ENCODE measurements at places on chromosomes 11 and 22.

- no peak for DNase-seq
Measured at GRCh38 chr22:20551805-20552442, 44.5 kb downstream of the MED15 start.

- DNase-seq, result no peak
Measured at GRCh38 chr22:38042488-38042790, 14.8 kb upstream of the PICK1 start.

DNA sequence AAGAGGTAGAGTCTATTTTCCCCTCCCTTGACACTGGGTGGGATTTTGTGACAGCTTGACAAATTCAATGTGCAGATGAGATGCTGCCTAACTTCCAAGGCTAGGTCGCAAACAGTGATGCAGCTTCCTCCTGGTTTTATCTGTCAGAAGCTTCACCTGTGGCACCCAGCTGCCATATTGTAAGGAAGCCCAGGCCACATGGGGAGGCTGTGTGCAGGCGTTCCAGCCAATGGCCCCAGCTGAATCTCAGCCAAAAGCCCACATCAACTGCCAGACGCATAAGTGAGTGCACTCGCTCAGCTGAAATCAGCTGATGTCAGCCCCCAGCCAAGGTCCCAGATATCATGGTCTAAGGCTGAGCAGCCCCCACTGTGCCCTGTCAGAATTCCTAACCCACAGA lies 24.8 kb upstream of the LINC01488 start:
- DNase-seq, result no peak

DNA sequence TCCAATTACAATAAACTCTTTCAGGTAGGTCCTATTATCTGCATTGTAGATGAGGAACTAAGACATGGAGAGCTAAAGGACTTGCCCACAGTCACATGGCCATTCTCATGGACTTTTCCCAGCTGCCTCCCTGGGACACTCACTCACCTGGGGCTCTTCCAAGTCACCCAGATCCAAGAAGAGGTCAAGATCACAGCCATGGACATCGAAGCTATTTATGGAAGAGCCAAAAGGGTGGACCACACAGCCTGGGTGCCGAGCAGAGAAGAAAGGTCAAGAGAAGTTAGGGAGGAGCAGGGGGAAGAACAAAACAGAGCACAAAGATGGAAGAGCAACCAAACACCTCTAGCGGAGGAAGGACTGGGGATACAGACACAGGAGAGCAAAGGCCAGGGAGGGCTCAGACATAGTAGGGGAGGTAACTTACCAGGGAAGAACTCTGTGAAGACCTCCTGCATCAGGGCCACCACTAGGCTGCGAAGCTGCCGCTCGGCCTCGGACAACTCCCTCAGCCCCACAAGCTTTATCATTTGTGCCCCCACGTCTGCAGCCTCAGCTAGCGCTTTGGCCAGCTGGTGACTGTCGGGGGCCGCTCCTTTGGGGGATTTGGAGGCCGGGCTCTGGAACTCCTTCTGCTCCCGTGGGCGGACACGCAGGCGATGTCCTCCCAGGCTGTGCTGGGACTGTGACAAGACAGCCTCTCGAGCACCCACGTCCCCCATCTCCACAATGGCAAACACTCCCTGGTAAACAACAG lies 7.4 kb upstream of the EEF1G start:
- no peak for DNase-seq

DNA sequence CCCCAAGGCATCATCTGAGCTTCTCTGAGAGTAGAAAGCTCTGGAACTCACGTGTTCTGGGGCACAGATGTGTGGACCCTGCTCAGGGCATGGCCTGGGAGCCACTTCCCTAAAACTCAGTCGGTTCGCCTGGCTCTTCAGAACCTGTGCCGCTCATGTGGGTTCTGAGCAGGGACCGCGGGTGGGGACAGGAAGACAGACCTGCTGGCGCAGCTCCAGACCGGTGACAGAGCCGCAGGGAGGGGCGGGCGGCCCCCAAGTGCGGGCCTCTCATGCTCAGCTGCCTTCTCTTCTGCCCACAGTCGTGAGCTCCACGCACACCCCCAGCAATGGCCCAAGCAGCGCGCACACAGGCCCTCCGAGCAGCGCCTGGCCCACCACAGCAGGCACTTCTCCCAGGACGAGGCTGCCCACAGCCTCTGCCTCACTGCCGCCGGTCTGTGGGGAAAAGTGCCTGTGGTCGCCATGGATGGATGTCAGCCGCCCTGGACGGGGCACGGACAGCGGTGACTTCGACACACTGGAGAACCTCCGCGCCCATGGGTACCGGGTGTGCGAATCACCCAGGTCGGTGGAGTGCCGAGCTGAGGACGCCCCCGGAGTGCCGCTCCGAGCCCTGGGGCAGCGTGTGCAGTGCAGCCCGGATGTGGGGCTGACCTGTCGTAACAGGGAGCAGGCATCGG lies 24.2 kb downstream of the MUC5AC start:
- no peak for DNase-seq

GRCh38 chr22:31222736-31223135 lies 10.6 kb downstream of the LIMK2 start:
- no peak for DNase-seq

DNA sequence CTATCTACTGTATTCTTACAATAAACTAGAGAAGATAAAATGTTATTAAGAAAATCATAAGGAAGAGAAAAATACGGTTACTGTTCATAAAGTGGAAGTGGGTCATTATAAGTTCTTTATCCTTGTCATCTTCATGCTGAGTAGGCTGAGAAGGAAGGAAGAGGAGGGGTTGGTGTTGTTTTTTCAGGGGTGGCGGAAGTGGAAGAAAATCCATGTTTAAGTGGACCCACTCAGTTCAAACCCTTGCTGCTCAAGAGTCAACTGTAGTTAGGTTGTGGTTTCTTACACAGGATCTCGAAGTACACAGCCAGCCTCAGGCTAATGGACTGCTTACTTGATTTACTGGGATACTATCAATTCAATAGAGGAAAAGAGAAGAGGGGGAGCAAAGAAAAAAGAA lies 63.1 kb downstream of the PIWIL4 start:
- no peak for DNase-seq

GRCh38 chr22:18935889-18936529 lies at the start of gene PRODH:
Gene PRODH, minus strand, starts transcription at chr22:18936293. Its CDS starts 6 bp downstream, at chr22:18936287.
- DNase-seq, result no peak

GRCh38 chr11:29063630-29064361 lies 953.0 kb downstream of the KCNA4 start:
- no peak for DNase-seq

- DNase-seq, result no peak
Measured at GRCh38 chr11:126660321-126660720, 304.8 kb downstream of the ST3GAL4 start.

DNA sequence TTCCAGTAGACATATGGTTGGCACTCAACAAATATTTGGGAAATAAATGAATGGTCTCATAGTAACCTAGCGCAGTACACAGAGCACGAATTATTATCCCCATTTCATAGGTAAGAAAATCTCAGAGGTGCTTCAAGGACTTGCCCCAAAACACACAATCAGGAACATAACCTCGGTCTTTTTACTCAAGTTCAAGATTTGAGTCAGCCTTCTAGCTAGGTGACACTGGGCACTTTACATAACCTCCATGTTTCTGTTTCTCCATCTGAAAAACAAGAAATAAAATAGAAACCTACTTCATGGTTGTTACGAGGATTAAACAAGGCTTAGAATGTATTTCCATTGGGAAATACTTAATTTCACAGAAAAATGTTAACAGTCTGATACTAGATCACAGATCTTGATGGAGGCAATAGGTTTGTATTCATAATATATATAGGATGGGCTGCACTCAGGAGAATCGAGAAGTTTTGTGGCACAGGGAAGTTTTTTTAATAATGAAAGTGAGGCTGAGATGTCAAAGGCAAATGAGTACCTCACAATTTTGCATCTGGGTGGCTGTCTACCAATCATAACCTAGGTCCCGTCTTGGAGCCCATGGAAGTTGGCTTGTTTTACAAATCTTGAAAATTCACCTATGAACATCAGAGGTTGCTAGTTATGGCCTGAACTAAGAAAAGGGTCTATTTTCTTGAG lies 147.4 kb upstream of the ZC3H12C start:
- DNase-seq, result no peak

DNA sequence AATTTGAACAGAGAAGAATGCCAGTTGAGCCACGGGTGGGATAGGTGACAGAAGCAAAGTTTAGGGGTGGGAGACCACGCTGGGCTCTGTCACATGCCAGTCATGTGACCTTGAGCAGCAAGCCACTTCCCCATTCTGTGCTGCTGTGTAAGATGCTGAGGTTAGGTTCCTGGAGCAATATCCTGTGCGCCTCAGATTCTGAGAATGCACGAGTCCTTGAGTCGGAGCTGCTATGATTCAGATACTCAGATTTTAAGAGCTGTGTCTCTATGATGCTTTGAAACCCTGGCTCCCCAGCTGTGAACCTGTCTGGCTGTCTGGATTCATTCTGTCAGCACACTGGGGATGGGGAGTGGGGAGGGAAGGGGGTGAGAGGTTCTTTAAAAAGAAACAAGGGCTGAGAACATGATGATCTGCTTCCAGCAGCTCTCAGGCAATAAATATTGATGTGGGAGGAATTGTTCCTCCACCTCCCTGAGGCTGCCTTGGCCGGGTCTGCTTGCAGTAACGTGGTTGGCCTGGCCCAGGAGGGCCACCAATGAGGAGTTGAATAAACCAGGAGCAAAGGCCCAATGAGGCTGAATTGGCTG lies 24.0 kb downstream of the SLCO2B1 start:
- DNase-seq, result peak; percentile 25

GRCh38 chr11:60428517-60428916 lies 855 bp upstream of the MS4A5 start:
- no peak for DNase-seq

DNA sequence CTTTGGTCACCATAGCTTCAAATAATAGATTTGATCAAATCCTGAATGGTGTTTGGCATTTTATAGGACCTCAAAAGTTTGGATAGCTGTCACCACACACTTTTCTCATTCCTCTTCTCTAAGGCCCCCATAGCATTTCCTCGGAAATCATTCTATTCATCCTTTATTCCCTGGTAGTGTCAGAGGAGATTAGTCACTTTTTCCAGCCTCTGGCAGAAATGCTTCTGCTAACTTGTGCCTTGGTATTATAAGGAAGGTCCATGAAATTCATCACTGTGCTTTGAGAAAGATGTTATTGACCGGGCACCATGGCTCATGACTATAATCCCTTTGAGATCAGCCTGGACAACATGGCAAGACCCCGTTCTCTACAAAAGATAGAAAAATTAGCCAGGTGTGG lies 19.7 kb upstream of the NUP160 start:
- DNase-seq, result peak; percentile 24

DNA sequence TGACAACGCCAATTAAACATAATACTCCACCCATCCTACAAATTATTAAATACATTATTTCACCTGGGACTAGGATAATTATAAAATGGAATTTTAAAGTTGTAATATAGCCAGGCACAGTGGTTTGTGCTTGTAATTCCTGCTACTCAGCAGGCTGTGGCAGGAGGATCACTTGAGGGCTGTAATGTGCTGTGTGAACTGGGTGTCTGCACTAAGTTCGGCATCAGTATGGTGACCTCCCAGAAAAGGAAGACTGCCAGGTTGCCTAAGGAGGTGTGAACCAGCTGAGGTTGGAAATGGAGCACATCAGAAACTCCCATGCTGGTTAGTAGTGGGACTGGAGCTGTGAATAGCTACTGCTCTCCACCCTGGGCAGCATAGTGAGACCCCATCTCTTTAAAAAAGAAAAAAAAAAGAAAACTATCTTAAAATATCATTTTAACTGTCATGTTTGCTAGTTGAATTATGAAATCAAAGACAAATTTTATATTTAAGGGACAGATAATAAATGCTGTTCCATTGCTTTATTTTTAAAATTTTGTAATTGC lies 28.0 kb downstream of the PPP6R2 start:
- DNase-seq, result no peak

GRCh38 chr11:83545494-83546260 lies 259.5 kb upstream of the CCDC90B start:
- no peak for DNase-seq

GRCh38 chr11:121163658-121164308 lies 62.7 kb downstream of the TECTA start:
- DNase-seq, result no peak

DNA sequence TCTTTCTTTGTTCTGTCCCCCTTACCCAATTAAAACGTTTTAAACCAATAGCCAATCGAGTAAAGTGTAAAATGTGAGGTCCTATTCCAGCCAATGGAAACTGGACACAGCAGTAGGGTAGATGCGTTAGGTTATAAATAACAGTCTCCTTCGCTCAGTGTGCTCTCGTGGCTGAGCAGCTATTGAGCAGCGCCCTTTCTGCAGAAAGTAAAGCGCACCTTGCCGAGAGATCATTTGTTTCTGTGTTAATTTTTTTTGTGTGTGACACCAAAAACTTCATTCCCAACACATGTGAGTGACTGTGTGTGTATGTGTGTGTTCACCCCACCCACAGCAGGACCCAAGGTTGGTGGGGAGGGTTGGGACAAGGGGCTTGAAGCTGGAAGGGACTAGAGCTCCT lies 7.2 kb upstream of the TTLL1 start:
- no peak for DNase-seq

DNA sequence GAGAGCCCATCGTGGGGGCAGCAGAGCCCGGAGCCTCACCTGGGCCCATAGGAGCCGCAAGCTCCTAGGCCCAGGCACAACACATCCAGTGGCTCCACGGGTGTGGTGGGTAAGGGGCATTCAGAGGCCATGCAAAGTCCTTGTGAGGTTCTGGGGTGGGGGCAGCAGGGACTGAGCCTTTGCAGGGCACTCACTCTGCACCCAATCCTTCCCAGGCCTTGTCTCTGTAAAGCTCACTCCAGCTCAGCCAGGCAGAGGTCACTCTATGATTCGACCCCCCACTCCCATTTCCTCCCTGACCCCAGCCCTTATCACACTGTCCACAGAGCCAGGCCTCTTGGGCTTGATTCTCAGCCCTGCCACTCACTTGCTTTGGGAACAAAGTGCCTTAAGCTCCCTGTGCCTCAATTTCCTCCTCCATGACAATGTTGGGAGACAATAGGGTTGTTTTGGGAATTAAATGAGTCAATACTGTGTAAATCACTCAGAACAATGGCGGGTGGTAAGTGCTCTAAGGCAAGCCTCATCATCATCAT lies 46.6 kb downstream of the LRRC32 start:
- no peak for DNase-seq

- DNase-seq, result no peak
Measured at GRCh38 chr22:49554296-49554625, 273.4 kb downstream of the BRD1 start.

GRCh38 chr11:88454881-88455280 lies 117.3 kb upstream of the CTSC start:
- DNase-seq, result peak; percentile 11

GRCh38 chr11:92268546-92268945 lies 43.9 kb downstream of the FAT3 start:
- no peak for DNase-seq

- DNase-seq, result no peak
Measured at GRCh38 chr11:11237070-11237832, 115.8 kb downstream of the CSNK2A3 start.

- no peak for DNase-seq
Measured at GRCh38 chr11:76096552-76096951, 109.8 kb downstream of the WNT11 start.

GRCh38 chr11:129503646-129504045 lies 128.0 kb downstream of the BARX2 start:
- no peak for DNase-seq

- DNase-seq, result no peak
Measured at GRCh38 chr22:37884420-37884819, 21.7 kb upstream of the MICALL1 start.

- DNase-seq, result no peak
Measured at GRCh38 chr22:43005106-43005505, 9.8 kb downstream of the PACSIN2 start.

GRCh38 chr11:87463486-87464102 lies 425.9 kb downstream of the TMEM135 start:
- DNase-seq, result peak; percentile 58

All from AG08395 (cell line).